ENCODE measurements at places on chromosomes 7 and 10.

GRCh38 chr10:1153251-1153763 is 97.1 kb downstream of the WDR37 start:
- DNase-seq = no peak
- no peak overlapping the region for H3K4me3 ChIP-seq
- H3K27me3 ChIP-seq = peaks cover 28% of the 10 kb centered on the region
- H3K36me3 ChIP-seq = no peaks in the 10 kb centered on the region
- H3K4me1 ChIP-seq = peaks cover 7% of the 10 kb centered on the region

GRCh38 chr10:91287276-91287675 is 66.8 kb downstream of the PCGF5 start:
- no peak overlapping the region for H3K4me3 ChIP-seq
- H3K36me3 ChIP-seq = no peaks in the 10 kb centered on the region

- no peak overlapping the region for H3K27ac ChIP-seq
- H3K27me3 ChIP-seq = no peaks in the 10 kb centered on the region
- no peak overlapping the region for H3K4me3 ChIP-seq
- H3K4me1 ChIP-seq = no peaks in the 10 kb centered on the region
These were observed 119.0 kb upstream of the PPP2R2D start for GRCh38 chr10:131781791-131782190.

DNA sequence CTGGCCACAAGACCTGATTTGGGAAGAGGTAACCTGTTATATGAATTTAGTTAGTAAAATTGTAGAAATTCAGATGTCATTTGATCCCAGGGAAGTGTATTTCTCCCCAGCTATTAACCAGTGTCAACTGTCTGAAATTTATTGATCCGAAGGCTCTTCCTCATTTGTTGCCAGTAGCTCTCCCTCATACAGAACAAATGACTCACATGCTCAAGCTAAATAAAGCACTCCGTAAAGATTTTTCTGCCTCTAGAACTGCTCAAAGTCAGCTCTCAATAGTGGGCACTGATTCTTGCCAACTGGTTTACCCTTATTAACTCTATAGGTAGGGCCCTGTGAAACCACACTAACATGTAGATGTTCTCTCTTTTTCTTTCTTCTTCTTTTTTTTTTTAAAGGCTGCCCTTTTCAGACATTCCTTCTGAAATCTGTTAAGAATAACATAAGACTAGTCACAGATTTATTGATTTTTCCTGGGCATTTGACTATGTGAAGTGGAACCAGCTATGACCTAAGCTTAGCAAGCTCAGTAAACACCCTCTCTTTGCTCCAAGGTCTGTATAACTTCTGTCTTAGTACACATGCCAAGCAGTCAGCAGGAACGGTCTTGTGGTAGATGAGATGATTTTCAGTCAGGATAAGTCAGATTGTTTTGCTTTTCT is 21.8 kb downstream of the RPA3 start:
- no peak overlapping the region for H3K4me3 ChIP-seq
- no peak for DNase-seq
- no peak overlapping the region for H3K27ac ChIP-seq
- no peaks in the 10 kb centered on the region for H3K27me3 ChIP-seq
- peaks cover 8% of the 10 kb centered on the region for H3K4me1 ChIP-seq

DNA sequence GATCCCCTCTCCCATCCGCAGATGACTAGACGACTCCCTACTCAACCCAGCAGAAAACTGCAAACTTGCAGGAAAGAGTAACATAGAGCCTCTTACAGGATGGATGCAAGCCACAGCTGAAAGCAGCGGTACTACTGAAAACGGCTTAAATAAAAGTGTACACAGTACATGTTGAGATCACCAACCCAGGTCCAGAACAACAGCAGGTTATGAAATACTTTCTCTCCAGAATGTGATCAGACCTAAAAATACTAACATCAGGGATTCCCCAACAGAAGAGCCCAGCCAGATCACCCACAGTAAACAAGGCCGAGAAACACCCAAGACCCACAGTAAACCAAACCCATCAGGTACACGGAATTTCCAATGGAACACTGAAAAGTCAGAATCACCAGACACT is 13.2 kb downstream of the ATE1 start:
- no peak for DNase-seq
- H3K36me3 ChIP-seq = peaks cover 28% of the 10 kb centered on the region
- H3K4me3 ChIP-seq = no peak overlapping the region
- H3K27me3 ChIP-seq = no peaks in the 10 kb centered on the region

GRCh38 chr7:33423646-33424020 is 294.3 kb downstream of the BBS9 start:
- no peak overlapping the region for H3K4me3 ChIP-seq
- H3K4me1 ChIP-seq = no peaks in the 10 kb centered on the region
- H3K27me3 ChIP-seq = no peaks in the 10 kb centered on the region
- no peaks in the 10 kb centered on the region for H3K36me3 ChIP-seq
- no peak for DNase-seq
- H3K27ac ChIP-seq = no peak overlapping the region

DNA sequence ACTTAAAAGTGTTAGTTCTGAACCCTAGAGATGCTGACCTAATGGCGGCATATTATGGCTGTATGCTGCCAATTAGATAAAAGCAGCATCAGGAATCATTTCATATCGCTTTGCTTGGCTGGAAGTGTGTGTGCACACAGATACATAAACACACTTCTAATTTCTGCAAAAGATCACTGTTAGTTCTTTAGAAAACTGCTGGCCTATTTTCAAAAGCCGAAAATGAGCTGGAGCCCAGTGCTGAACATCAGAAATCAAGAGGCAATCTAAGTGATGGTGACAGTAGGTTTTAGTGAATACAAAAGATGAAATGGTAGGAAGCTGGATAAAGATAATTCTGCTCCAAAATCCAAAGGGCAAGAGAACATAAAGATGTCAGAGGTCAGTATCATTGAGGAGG is 745.8 kb upstream of the LRRTM3 start:
- no peak overlapping the region for H3K27ac ChIP-seq
- H3K4me3 ChIP-seq = no peak overlapping the region
- no peaks in the 10 kb centered on the region for H3K4me1 ChIP-seq
- H3K36me3 ChIP-seq = no peaks in the 10 kb centered on the region
- H3K27me3 ChIP-seq = no peaks in the 10 kb centered on the region

DNA sequence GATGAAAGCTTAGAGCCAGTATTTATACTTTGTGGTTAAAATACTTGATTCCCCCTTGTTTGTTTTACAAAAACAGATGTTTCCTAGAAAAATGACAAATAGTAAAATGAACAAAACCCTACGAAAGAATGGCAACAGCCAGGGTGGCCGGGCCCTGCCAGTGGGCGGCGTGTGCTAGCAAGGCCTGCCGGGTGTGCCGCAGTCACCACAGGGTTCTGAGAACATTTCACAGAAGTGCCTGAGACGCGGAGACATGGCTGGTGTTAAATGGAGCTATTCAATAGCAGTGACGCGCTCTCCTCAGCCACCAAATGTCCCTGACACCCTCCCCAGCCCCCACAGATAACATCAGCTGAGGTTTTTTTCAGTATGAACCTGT is 14.5 kb downstream of the GPR146 start:
- no peak overlapping the region for H3K27ac ChIP-seq
- no peaks in the 10 kb centered on the region for H3K4me1 ChIP-seq
- H3K36me3 ChIP-seq = peaks cover 3% of the 10 kb centered on the region
- DNase-seq = peak; percentile 18
- H3K4me3 ChIP-seq = no peak overlapping the region

DNA sequence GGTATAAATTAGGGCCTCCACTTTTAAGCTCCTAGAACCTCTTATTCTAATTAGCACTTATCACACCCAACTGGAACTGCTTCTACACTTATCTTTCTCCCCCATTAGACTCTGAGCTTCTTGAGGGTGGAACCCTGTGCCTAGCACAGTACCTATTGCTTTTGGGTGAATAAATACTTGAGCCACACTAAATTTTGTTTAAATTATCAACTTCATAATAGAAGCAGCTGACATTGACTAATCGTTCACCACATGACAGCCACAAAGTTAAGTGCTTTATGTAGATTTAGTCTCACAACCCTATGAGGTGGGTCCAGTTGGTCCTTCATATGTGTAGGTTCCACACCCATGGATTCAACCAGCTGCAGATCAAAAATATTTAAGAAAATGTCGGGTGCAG is 36.0 kb upstream of the DNAJB12 start:
- H3K27ac ChIP-seq = no peak overlapping the region
- no peak overlapping the region for H3K4me3 ChIP-seq
- no peaks in the 10 kb centered on the region for H3K27me3 ChIP-seq
- no peaks in the 10 kb centered on the region for H3K4me1 ChIP-seq
- H3K36me3 ChIP-seq = no peaks in the 10 kb centered on the region
- DNase-seq = no peak

DNA sequence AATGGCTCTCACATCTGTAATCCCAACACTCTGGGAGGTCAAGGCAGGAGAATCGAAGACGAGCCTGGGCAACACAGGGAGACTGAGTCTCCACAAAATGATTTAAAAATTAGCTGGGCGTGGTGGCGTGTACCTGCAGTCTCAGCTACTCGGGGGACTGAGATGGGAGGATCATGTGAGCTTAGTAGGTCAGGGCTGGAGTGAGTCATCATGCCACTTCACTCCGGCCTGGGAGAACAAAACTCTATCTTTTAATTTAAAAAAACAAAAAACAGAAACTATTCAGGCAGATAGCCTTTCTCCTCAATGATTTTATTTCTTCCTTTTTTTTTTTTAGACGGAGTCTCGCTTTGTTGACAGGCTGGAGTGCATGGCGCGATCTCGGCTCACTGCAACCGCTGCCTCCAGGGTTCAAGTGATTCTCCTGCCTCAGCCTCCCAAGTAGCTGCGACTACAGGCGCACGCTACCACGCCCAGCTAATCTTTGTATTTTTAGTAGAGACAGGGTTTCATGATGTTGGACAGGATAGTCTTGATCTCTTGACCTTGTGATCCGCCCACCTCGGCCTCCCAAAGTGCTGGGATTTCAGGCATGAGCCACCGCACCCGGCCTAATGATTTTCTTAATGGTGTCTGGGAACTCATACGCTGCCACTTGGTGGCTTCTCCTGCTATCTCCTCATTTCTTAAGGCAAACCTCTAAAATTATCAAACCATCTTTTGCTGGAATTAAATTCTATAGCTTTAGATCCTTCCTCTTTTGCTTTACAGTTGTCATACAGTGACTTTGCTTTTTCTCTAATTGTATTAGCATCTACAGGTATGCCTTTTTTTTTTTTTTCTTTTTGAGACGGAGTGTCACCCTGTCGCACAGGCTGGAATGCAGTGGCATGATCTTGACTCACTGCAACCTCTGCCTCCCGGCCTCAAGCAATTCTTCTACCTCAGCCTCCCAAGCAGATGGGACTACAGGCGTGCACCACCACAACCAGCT is 22.9 kb downstream of the SRPK2 start:
- peaks cover 4% of the 10 kb centered on the region for H3K36me3 ChIP-seq
- peaks cover 42% of the 10 kb centered on the region for H3K4me1 ChIP-seq
- H3K27me3 ChIP-seq = no peaks in the 10 kb centered on the region
- no peak overlapping the region for H3K27ac ChIP-seq
- H3K4me3 ChIP-seq = no peak overlapping the region
- no peak for DNase-seq

DNA sequence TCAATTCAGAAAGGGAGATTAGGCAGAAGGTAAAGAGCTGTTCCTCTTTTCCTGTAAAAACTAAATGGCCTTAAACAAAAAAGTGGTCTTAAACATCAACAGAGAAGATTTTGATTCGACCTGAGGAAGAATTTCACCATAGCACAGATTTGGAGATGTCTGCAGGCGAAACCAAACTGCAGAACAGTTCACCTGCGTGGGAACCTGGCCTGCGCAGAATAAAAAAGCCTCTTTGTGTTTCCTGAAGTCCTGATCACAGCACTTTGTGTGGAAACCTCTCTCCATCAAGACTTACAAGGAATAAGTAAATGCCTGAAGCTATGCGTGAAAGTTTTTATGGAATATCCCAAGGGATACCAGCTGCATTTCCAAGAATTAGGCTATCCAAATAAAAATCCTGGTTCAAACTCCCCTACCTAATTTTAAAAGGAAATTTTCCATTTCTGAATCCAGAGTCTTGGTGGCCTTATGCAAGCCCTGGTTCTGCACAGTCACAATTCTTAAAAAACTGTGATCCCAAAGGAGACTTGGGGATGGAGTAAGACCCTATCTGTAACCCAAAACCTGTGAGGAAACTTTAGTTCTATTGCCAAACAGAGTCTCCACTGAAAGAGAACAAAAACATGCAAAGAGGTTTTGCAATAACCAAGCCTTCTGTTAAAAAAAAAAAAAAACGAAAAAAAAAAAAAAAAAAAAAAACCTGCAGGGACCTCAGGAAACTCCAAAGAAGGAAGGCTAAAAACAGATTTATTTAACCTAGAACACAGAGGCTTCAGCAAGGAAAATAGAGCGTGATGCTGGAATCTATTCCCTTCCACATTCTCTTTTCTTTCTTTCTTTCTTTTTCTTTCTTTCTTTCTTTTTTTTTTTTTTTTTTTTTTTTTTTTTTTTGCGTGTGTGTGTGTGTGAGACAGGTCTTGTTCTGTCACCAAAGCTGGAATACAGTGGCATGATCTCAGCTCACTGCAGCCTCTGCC is 10.4 kb downstream of the CALML3 start:
- H3K27me3 ChIP-seq = peaks cover 17% of the 10 kb centered on the region
- H3K27ac ChIP-seq = no peak overlapping the region
- no peak overlapping the region for H3K4me3 ChIP-seq
- peaks cover 4% of the 10 kb centered on the region for H3K36me3 ChIP-seq

DNA sequence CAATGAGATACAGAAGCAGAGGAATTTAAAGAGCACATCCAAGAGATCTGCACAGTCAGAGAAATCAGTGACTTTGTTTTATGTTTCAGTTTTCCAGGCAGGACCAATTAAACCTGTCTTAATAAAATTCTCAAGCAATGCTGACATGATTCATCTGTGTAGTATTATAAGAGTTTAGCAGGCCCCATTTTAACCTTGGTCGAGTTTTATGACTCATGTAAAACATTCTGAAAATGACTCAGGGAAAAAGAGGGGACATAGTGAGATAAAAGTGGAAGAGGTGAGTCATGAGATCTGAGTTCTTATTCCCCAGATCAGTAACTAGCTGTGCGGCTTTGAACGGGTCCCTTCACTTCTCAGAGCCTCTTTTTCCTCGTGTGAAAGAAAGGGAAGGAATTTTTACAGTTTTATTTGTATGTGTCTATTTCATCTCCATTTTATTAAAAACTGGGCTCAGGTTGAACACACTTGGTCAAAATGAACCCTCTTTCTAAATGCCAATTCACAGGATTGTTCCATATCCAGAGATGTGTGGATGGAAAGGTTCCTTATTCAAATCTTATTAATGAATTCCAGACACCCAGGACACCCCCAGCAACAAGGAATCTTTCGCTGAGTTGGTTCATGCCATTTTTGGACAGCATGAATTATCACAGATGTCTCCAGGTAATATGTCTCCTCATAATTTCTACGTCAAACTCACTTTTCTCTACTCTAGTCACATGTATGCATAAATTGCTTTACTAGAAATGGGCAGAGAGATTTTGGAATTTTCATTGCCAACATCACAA is 143.2 kb downstream of the JAZF1 start:
- H3K4me3 ChIP-seq = no peak overlapping the region
- peaks cover 40% of the 10 kb centered on the region for H3K4me1 ChIP-seq
- DNase-seq = no peak

GRCh38 chr7:151436446-151437158 is 3.3 kb downstream of the CRYGN start:
- H3K4me3 ChIP-seq = no peak overlapping the region
- DNase-seq = no peak
- peaks cover 21% of the 10 kb centered on the region for H3K4me1 ChIP-seq
- peaks cover 7% of the 10 kb centered on the region for H3K36me3 ChIP-seq
- H3K27me3 ChIP-seq = no peaks in the 10 kb centered on the region

- H3K4me1 ChIP-seq = peaks cover 8% of the 10 kb centered on the region
- no peaks in the 10 kb centered on the region for H3K27me3 ChIP-seq
- no peak for DNase-seq
- peak overlapping the region; percentile 29 for H3K27ac ChIP-seq
- no peak overlapping the region for H3K4me3 ChIP-seq
These were observed 102.9 kb downstream of the TAX1BP1 start for GRCh38 chr7:27842851-27843250.

- no peak overlapping the region for H3K4me3 ChIP-seq
- peaks cover 4% of the 10 kb centered on the region for H3K4me1 ChIP-seq
- H3K27ac ChIP-seq = no peak overlapping the region
These were observed 141.6 kb upstream of the TCERG1L start for GRCh38 chr10:131452926-131453720.

Measured in effector memory CD8-positive, alpha-beta T cell (primary cell).